Bronchial epithelial cell (primary cell): ENCODE measurements at places on chromosomes 4 and X.
A peak's percentile ranks its signal among the peaks of the same experiment; 100 is the strongest.

- peak; percentile 32 for DNase-seq
Observed at GRCh38 chrX:100975212-100975611, 5.7 kb downstream of the ARL13A start.

- DNase-seq: no peak
Observed at GRCh38 chr4:183320211-183321059, at the start of gene CLDN22. TSS of gene CLDN22 (minus strand) at chr4:183320276. CDS start at chr4:183320218, 58 bp downstream.

DNA sequence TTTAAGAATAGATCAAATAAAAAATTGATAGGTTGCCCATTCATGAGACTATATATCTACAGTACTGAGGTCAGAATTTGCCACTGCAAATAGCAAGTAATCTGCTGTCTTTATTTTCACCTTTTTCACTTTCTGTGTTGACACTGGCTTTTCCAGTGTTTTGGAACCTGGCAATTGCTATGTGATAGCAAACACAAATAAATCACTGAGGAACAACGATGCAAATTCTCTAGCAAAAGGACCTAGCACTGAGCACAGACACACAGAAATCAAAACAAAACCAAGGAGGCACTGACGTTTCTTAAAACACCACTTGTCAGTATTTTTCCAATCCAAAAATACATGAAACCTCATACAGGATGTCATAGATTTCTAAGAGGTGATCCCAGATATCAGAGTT, 210.7 kb downstream of the DHX15 start:
- no peak for DNase-seq

DNA sequence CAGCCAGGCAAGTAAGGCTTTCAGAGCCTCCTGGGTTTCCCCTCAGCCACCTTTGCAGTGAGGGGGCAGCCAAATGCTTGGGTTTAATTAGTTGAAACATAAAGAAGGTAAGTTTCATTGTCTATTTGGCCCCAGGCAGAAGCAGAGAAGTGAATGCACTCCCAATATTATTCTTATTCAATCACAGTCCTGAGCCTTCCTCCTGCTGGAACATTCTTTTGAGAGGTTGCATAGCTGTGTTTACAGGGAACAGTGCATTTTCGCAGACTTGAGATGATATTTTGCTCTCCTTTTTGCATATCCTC, 13.9 kb downstream of the SLC2A9 start:
- no peak for DNase-seq

DNA sequence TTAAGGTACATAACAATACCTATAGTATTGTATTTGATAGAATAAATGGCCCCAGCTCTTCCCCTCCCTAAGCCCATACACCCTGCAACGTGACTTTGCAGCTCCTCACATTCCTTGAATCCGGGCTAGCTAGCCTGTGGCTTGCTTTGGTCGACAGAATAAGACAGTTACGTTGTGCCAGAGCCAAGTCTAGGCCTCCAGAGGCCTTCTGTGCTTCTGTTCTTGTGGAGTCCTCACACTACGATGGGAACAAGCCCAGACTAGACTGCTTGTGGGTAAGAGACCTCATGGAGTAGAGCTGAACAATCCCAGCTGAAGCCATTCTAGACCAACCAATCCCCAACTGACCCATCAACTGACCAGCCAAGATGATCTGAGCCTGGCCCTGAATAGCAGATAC, 102.4 kb upstream of the PLAC1 start:
- peak; percentile 70 for DNase-seq

DNA sequence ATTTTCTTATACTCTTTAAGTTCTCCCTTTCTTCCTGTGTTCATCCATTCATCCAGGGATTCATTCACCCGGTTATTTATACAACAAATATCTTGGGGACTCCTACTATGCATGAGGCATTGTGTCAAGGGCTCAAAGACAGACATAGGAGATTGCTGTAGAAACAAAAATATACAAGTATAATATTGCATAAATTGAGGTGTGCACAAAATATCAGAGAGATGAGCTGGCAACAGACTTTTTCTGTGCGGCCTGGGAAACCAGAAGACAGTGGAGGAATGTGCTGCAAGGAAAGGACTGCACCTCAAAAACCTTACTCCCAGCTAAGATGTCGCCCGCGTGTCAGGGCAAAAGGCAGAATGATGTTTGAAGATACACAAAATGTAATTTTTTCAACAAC, 9.6 kb downstream of the OTOP1 start:
- DNase-seq: peak; percentile 36

DNA sequence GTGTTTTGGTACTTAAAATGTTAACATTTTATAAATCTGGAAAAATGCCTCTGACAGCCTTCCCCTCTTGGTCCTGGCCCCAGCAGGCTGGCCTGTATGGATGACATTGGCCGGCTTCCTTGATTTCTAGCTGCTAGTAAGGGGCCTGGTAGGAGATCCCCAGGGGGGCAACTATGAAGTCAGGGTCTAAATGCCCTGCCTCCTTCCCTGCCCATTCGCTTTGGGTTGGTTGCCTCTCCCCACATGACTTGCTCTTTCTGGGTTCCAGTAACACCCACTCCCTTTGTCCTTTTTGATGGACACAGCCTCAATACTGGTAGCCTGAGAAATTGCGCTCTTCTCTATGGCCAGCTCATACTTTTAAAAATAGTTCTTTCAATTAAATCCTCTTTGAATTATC, 78.0 kb upstream of the MAD2L1 start:
- DNase-seq: no peak

- no peak for DNase-seq
Observed at GRCh38 chrX:23989689-23990088, 37.3 kb downstream of the KLHL15 start.

DNA sequence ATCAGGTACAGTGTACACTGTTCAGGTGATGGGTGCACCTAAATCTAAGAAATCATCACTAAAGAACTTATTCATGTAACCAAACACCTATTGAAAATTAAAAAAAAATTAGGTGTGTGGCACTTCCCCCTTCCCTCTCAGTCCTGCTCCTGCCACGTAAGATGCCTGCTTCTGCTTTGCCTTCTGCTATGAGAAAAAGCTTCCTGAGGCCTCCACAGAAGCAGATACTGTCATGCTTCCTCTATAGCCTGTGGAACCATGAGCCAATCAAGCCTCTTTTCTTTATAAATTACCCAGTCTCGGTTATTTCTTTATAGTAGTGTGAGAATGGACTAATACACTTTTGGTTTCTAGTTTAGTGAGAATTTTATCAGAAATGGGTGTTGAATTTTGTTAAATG, 459.8 kb upstream of the DIPK2B start:
- no peak for DNase-seq

- no peak for DNase-seq
Observed at GRCh38 chr4:16722416-16722815, 176.0 kb downstream of the LDB2 start.

DNA sequence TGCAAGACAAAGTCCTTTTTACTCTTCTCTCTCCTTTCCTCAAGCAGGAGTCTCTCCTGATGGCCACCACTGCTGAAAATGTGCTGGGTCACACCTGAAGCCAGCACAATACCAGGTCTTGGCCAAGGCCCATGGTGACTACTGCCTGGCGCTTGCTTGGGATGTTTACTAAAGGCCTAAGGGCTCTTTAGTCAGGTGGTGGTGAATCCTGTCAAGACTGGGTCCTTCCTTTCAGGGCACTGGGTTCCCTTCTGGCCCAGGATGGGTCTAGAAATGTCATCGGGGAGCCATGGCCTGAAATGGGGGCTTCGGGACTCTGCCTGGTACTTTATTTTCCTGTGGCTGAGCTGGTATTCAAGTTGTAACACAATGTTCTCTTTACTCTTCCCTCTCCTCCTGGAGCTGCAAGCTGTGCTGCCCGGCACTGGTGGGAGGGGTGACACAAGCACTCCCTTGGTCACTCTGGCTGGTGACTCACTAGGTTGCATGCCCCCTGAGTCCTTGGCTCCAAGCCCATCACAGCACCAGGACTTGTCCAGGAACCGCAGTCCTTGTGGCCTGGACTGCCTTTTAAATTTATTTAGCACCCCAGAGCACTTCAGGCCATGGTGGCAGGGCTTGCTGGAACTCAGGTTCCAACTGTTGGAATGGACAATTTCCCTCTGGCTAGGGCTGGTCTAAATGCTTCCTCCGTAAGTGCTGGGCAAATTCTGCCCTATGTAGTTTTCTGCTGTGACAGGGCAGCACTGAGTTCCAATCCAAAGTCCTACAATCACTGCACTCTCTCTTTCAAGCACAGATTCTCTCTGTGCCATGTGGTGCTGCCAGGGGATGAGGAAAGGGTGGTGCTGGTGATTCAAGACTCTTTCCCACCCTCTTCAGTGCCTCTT, 11.3 kb downstream of the ARL13A start:
- DNase-seq: peak; percentile 59

DNA sequence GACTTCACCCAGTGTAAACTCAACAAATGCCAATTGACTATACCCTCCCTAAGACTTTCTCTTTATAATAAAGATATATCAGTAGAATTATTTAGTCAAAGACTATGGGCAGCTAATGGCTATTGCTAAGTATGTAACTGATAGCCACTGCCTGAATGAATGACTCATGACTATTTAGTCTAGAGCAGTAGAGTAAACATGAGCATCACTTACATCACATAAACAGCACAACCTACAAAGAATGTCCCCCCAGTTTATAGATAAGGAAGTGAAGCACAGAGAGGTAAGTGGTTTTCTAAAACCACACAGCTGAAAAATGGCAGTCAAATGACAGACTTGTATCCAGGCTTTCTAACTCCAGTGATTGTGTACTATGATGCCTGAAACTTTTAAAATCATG, 507.0 kb downstream of the PPARGC1A start:
- DNase-seq: peak; percentile 86

DNA sequence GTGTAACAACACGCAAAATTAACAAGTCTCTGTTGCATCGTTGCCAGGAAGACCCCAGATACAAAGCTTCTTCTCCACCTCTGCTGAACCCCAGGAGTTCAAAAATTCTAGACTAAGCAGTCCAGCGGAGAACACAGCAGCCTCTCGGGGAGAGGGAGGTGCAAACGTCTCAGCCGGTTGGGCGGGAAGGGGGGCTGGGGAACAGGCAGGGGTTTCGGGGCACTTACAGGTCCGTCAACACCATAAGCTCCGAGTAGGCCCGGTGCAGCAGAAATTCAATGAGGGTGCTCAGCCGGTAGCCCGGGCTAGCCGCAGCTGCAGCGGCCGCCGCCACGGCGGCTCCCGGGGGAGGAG, 394 bp downstream of the MED14 start:
- no peak for DNase-seq

- peak; percentile 46 for DNase-seq
Observed at GRCh38 chr4:179145746-179146525, 1703.7 kb upstream of the AGA start.

DNA sequence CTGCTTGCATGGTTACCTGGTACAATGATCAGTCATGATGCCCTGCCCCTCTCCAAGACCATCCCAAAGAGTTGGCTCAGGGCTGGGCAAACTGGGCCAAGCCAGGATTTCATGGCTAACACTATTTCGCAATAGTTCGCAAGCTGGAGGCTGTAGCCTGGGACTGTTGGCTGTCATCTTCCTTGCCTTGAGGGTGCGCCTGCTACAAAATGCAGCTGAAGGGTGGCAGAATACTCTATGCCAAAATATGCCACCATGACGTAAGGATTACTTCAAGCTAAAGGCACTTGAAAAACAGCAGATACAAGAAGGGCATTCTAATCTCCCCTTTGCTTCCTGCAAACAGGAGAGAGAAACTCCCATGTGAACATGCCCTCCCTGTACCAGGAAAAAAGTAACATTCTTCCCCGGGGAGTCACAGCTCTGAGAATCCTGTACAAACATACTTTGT, 21.0 kb downstream of the SAT1 start:
- DNase-seq: peak; percentile 95
